Dermis microvascular lymphatic vessel endothelial cell (primary cell): ENCODE measurements at places on chromosomes 7 and 10. TPM values are rescaled to one million over a fixed set of nuclear protein-coding genes. Genes with fewer than 3 reads are reported as not detected.

Gene CYP3A4
- not detected in 2 replicates for total RNA-seq

DNA sequence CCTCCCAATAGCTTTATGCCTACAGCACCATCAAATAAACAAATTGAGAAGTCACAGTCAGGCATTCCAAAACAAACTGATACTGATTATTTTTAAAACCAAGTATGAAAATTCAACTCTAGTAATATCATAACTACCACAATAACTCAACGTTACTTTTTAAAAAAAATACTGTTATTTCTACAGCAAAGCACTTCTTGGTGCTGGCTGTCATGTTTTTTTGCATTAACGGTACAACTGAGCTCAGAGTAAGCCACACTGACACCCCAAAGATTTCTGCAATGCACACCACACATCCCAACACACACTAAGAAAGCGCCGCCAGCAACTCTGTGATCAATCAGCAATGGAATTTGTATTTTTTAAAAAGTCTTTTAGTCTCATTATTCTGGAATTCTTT, 113.6 kb downstream of the RNF32 start:
- no peak for DNase-seq

Gene PHKG1
- 0.13 and 0.38 TPM in 2 replicates for total RNA-seq

- no peak for DNase-seq
Measured at GRCh38 chr7:148270576-148270975, 320.0 kb upstream of the C7orf33 start.

Gene RHOBTB1
- total RNA-seq: 31.3 and 38.4 TPM in 2 replicates

GRCh38 chr7:83096065-83096580, 66.6 kb downstream of the PCLO start:
- no peak for DNase-seq

Gene VENTX
- not detected in 2 replicates for total RNA-seq

DNA sequence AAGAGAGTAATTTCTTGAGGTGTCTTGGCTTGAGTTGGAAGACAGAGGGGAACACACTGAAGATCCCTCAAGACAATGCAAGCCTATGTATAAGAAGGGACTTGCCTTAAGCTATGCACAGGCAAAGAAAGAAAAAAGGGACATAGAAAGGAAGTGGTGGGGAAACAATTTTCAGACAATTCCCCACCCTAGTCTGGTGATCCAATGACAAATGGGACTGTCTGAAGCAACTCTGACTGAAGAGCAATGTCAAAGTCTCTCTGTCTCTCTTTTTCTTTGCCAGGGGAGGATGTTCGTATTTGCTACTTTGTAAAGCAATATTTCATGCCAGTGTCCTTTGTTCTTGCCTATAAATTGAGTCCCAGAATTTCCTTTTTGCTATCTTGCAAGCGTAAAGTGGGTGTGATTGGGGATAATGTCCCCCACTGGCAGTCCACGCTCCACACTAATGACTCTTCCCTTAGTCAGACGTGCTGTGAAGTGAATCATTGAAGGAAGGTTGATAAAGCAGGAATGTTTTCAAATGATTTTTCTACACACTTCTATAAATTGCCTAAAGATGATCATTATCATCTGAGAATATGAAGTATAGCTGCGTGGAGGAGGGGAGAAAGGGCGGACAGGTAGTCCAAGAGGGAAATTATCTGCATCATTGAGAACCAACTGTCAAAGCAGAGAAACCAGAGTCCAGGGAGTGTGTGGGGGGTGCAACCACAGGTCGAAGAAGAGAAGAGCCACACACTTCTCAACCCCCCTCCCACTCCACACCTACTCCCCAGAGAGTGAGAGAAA, 243.8 kb upstream of the ETV1 start:
- DNase-seq: no peak

- DNase-seq: no peak
Measured at GRCh38 chr7:42993038-42993437, 60.9 kb downstream of the MRPL32 start.

GRCh38 chr7:51067757-51068156, 248.9 kb downstream of the COBL start:
- DNase-seq: peak; percentile 77

DNA sequence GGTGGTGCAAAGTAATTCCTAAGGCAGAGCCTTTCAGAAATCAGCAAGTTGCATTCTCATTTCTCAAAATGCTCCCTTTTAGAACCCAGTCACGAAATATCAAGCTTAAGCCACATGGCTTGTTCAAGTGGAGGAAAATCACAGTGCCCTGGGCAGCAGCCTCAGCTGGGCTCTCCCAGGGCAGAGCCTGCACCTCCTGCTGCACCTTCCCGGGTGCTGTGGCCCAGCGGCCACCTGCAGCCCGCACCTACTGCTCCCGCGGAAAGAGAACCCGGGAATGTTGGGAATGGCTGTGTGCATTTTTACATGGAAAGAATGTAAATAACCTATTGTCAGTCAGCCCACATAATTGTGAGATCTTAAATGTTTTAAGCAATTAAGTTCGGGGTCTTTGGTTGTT, 396.5 kb upstream of the VSTM2A start:
- no peak for DNase-seq

Gene DKK1
- total RNA-seq: 11.8 and 12.7 TPM in 2 replicates

GRCh38 chr7:49670991-49671390, 102.4 kb upstream of the VWC2 start:
- DNase-seq: no peak

GRCh38 chr7:25310896-25311295, 82.6 kb upstream of the NPVF start:
- no peak for DNase-seq

Gene EBF3
- 1.5 and 1.6 TPM in 2 replicates for total RNA-seq

Gene SCART1
- total RNA-seq: 0.26 and 0.76 TPM in 2 replicates

Gene TRIM73
- 0.90 and 1.0 TPM in 2 replicates for total RNA-seq

Gene SUGCT
- 1.0 and 1.1 TPM in 2 replicates for total RNA-seq

Gene SUN1
- total RNA-seq: 132 and 134 TPM in 2 replicates

Gene NPSR1
- not detected in 2 replicates for total RNA-seq

GRCh38 chr7:95549818-95550529, 46.3 kb downstream of the PDK4 start:
- DNase-seq: peak; percentile 94

DNA sequence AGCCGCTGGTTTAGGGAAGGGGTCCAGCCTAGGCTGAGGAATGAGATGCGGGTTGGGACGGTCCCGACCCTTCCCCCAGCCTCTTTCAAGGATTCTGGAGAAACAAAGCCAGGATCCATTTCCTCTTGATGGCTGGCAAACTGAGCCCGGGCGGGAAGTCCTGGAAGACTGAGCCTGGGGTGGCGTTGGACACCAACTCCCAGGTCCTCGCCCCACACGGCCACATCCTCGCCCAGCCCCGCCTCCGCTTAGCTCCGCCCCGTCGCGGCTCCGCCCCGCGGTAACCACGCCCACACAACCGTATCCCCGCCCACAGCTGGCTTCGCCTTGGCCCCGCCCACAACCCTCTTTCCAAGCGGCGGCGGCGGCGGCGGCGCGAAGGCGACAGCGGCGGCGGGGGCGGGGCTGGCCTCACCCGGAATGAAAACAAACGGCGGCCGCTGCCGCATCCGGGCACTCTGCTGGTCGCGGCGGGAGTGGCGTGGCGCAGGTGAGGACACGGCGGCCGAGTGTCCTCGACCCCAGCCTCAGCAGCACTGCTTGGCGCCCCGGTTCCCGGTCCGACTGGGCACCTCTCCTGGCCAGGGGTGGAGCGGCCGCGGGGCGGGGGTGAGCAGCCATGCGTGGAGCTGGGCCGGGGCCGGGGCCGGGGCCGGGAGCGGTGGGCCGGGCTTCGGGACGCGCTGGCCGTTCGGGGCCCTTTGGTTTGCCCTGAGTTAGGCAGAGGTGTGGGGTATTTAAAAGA, at the start of gene NUB1:
TSS of gene NUB1 (plus strand) at position 456 of the 745 bp plus-strand sequence. CDS start 3,538 bp downstream, outside the sequence.
- DNase-seq: peak; percentile 63

Gene CRHR2
- not detected in 2 replicates for total RNA-seq

DNA sequence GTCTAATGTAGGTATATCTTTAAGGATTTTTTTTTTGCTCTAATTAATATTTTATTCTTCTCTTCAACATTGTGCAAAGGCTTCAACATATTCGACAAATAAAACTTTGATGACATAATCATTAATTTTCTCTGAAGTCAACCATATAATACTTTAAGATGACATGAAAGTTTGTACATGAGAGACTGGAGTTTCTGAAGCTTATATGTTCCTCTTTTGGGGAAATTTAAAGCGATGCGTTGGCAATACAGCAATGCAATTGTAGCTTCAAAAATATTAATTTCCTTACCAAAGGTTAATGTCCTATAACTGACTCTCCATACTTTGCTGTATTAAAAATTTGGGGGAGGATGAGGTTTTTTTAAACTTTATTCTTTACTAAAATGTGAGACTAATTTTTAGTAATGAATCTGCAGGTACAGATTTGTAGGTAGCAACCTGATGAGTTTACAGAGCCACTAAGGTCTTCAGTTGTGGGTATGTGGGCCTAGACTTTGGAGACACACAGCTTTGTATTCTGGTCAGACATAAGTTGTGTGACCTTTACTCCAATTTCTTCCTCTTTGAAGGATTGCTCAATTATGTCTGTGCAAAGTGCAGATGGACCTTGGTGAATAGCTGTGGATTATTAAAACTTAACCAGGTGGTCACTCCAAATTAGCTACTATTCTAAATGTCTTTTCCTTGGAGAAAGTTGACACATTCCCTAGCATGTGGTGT, 18.0 kb upstream of the LIPA start:
- no peak for DNase-seq

DNA sequence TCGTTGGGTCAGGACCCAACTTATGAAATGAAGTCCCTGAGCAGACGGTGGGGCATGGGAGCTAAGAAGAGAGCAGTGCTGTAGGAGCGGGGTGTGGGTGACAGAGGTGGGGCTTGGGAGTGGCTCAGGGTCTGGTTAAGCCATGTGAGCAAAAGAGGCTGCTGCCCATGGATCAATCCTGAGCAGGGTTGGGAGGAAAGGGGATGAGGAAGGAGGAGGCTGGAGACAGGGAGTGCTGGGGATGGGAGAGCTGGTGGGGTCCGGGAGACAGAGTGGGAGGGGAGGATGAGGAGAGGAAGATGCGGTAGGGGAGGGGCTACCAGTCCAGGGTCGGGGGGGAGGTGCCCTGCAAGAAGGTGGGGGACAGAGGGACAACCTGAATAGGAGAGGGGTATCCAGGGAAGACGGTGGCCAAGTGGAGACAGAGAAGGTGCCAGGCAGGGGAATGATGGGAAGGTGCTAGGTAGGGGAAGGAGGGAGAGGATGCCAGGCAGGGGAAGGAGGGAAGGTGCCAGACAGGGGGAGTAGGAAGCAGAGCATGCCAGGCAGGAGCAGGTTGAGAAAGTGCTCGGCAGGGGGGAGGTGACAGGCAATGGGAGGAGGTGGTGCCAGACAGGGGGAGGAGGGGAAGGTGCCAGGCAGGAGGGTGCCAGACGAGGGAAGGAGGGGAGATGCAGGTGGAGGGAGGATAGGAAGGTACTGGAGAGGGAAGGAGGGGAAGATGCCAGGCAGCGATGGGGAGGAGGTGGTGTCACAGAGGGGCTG, 27.5 kb upstream of the SMARCD3 start:
- no peak for DNase-seq

DNA sequence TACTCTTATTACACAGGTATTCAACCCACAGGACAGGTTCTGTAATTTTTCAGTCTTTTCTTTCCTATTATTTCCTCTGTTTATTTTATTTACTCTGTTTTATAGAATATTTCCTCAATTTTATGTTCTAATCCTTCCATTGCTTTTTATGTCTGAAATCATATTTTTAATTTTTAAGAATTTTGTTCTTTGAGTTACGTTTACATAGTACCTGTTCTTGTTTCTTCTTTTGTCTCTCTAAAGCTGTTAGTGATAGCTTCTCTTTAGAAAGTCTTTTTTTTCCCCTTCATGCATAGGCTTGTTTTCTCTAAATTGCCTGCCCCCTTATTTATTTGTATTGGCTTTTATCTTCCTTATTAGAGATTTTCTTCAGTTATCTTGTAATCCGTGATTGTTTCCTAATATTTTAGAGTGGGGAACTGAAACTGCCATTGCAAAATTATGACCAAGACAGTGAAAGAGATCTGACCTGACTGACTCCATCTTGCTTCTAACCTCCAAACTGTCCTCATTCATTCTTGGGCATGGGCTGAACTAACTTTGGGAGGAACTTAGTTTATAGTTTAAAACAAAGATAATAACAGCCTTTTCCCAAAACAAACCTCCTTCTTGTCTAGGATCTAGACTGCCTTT, 187.6 kb downstream of the PFKFB3 start:
- no peak for DNase-seq

DNA sequence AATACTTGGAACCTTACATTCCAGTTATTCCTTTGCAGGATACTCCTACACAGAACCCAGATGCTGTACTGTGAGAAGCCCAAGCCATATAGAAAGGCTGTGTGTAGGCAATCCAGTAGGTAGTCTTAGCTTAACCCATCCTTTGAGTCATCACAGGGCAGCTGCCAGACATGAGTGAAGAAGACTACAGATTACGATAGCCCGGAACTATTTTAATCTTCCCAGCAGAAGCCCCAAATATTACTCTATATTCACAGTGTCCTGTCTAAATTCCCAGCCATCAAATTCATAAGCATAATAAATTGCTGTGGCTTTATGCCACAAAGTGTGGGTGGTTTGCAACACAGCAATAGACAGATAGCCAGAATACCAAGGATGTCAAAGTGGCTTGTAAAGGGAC, 474.1 kb upstream of the STEAP1 start:
- no peak for DNase-seq

Gene STAG3
- 0.13 and 0.38 TPM in 2 replicates for total RNA-seq

DNA sequence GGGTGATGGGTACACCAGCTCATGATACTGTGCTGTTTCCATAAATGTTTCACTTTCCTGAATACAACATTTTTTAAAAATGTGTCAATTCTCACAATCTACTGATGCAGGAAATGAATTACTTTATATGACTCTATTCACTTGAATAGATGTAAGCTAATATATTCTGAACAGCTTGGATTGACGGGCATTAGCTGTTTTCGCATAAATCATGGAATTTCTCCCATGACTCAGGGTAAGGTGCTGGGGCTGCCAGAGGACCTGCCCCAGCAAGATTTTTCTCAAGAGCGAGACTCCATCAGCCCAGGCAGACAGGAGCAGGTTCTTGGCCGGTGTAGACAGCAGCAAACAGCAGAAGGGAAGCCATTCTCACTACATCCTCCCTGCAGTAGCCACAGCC, 107.1 kb downstream of the PFKFB3 start:
- no peak for DNase-seq

DNA sequence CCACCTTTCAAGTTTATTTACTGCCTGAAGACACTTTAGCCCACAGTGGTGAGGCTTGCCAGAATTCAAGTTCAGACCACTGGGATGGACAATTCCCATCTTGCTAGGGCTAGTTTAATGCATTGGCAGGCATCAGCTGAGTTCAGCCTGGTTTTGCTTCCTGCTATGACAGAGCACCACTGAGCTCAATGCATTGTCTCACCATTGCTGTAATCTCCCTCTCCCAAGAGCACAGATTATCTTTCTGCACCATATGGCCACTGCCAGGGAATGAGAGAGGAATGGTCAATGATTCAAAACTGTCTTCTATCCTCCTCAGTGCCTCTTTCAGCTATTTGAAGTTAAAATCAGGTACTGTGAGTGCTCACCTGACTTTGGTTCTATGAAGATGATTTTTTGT, 160.8 kb downstream of the XPNPEP1 start:
- no peak for DNase-seq

- no peak for DNase-seq
Measured at GRCh38 chr7:92926697-92927044, 90.3 kb upstream of the CDK6 start.

Gene SAP25
- 0.13 TPM in 1 of 2 replicates, not detected in the other for total RNA-seq

GRCh38 chr7:104894726-104895521, 119.1 kb upstream of the KMT2E start:
- DNase-seq: no peak
